ENCODE measurements at places on chromosomes 6 and 20.

- peak; percentile 81 for DNase-seq
These were observed 163.9 kb upstream of the ZNF217 start for GRCh38 chr20:53757472-53757913.

- DNase-seq, result peak; percentile 54
These were observed 247.0 kb downstream of the ESR1 start for GRCh38 chr6:152054441-152054840.

DNA sequence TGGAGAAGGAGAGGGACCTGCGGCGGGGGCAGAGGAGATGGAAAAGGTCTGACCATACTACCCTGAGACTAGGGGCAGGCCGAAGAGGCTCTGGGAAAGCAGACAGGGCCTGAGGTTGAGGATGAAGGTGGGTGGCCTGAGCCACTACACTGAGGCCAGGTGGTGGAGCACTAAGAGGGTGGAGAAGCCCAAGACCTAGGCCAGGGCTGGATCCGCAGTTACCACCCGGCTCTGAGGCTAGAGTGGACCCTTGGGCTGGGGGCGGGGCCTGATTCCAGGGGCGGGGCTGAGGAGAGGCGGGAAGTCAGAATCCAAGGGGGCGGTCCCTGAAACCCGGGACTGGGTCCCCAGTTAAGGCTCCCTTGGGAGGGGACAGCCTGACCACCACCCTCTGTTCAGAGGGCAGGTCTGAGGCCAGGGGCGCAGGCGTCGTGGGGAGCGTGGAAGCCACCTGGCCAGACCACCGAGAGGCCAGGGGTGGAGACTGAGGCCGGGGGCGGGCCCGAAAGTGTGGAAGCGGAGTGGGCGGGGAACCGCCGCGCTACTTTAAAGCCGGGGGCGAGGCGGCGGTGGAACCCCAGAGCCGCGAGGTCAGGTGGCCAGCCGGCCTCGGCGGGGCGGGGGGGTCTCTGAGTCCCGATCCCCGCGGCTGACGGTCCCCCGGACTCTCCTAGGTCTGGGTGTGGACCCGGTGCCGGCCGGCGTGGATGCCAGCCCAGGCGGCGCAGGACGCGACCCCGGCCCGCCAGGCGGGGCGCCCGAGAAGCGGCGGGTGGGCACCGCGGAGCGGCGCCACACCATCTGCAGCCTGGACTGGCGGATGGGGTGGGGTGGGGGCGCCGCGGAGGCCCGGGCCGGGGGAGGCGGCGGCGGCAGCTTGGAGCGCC, 8.3 kb downstream of the CCM2L start:
- peak; percentile 26 for DNase-seq

DNA sequence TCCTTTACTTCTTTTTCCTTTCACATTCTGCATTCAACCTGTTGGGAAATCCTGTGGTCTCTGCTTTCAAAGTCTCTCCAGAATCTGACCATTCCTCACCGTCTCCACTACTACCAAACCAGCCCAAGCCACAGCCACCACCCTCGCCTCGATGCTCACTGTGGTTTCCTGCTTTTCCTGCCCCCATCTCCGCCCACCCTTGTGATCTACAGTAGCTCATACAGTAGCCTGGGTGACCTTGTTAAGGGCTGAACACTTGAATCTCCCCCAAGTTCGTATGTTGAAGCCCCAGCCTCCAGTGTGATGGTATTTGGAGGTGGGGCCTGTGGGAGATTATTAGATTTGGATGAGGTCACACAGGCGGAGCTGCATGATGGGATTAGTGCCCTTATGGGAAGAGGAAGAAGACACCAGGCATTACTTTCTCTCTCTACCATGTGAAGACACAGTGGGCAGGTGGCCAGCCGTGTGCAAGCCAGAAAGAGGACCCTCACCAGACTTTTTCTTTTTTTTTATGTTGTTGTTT, 189.0 kb upstream of the UST start:
- DNase-seq, result no peak

DNA sequence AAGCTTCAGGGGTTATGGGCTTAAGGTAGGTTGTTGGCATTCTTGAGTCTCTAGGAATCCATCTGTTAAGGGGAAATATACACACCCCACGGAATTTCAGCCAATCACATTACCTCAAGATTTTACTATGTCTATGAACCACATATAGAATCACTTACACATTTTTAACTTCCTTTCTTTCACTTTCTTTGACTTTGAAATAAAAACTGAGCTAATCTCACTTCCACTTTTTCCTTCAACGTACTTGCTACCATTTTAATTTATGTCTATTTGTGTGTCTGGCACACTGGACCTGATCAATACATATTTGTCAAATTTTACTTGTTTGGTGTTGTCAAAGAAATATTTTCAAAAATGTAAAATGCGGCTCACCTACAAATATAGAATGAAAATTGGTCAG, 545.4 kb upstream of the JAG1 start:
- DNase-seq, result no peak

GRCh38 chr6:92682516-92683398, 736.6 kb downstream of the EPHA7 start:
- DNase-seq, result no peak

GRCh38 chr6:81480139-81480538, 272.3 kb downstream of the TENT5A start:
- peak; percentile 75 for DNase-seq

DNA sequence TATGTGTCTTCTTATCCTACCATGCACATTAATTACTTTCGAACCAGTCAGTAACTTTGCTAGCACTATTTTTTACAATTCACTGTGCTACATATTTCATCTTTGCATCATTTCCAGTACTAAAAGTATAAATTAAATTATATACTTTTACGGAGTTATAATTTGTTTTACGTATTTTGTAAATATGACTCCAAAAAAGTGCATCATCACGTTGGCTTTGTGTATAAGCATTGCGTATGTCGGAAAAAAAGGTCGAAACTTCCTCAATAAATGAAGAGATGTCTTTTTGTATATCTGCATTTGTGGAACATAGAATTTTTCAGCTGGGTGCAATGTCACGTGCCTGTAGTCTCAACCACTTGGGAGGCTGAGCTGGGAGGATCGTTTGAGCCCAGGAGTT, 52.0 kb downstream of the USP49 start:
- DNase-seq, result no peak

DNA sequence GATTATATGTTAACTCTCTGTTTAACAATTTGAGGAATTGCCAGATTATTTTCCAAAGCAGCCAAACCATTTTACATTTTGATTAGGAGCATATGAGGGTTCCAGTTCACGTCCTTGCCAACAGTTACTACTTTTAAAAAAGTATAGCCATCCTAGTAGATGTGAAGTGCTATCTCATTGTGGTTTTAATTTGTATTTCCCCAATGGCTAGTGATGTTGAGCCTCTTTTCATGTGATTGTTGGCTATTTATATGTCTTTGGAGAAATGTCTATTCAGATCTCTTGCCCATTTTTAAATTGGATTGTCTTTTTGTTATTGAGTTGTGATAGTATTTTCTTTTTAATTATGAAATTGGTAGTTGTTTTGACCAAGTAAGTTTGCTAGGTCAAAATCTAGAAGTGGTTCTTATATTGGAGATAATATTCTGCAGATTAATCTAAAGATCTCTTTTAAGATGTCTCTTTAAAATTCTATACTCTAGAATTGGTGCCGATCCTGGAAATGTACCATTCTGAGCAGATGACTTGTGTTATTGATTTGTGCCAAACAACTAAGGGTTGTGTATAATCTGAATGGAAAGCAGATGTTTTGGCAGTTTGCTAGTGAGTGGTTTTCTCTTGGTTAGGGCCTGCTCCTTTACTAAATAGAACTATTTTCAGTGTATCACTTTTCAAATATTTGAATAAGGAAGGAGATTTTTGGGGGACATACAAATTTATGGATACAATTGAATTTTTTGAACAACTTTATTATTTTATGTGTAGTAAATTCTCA, 99.5 kb downstream of the CDKAL1 start:
- DNase-seq, result no peak

DNA sequence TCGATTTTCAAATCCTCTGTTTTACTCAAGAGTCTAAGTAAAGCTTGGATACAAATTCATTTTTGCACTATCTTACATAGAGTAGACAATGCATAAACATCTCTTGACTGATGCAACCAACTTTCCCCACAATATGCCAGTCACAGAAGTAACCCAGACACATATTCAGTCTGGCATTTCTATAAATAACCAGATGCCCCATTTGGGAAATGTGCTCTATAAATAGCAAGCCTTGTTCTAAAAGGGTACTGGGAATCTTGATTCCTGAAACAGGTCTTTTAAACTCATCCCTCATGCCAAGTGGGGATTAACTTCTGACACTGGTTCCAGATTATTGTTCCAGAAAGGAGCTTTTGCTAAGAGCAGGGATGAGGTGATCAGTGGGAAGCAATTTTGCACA, 411.7 kb downstream of the EPM2A start:
- no peak for DNase-seq

GRCh38 chr20:59211208-59211765, 47.7 kb downstream of the ZNF831 start:
- DNase-seq, result no peak

GRCh38 chr20:49479785-49480184, 2.7 kb downstream of the KCNB1 start:
- DNase-seq, result no peak

GRCh38 chr6:22253955-22254655, 42.7 kb downstream of the PRL start:
- DNase-seq, result no peak

GRCh38 chr20:11195169-11195568, 521.4 kb upstream of the JAG1 start:
- no peak for DNase-seq

- DNase-seq, result no peak
These were observed 51.7 kb downstream of the TTI1 start for GRCh38 chr20:37981568-37981967.

DNA sequence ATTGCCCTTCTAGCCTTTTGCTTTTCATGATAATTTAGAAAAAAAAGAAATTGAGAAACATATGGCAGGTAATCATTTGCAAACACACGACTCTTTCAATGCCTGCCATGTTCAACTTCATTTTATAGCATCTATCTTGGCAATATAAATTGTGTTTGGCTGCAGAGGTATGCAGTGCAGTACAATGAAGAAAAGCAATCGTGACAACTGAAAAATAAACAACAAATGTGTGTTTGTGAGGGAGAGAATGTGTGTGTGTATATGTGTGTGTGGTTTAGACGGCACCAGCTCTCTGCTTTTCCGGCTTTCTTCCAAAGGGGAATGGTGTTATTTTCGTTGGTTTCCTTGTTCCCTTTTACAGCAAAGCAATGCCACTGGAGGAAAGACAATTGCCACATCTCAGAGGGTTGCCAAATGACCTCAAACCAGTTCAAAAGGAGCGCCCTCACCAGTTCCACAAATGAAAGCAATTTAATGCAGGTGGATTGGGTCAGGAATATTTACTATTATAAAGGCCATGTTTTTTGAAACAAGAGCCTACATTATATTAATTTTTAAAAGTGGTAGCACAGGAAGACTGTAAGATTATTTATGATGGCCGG, 587.2 kb downstream of the PRKN start:
- DNase-seq, result no peak

DNA sequence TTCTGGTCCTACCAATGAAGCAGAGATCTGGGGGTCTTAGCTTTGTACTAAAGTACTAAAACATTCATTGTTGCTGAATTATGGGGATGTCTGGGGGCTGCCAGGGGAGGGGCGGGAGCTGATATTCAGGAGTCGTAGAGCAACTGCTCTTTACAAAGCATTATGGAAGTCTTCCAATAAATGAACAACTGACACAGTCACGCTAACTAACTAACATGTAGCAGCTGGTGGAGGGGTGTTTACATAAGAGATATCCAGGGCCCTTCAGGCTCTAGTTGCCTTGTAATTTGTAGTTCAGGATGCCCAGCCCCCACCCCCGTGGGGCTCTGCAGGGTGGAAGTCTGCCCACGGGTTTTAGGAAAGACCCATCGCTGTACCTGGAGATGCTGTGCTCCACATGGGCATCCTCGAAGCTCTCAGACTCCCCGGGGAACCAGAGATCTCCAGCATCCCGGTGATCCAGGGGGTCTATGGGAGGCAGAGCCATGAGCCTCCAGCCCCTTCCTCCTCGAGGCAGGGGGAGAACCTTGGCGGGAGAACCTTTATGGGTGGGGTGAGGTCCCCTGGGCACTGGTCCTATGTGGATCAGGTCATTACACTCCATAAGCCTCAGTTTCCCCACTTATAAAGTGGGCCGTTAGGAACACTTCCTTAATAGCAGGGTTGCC, 3.4 kb downstream of the TREM2 start:
- DNase-seq, result peak; percentile 57

DNA sequence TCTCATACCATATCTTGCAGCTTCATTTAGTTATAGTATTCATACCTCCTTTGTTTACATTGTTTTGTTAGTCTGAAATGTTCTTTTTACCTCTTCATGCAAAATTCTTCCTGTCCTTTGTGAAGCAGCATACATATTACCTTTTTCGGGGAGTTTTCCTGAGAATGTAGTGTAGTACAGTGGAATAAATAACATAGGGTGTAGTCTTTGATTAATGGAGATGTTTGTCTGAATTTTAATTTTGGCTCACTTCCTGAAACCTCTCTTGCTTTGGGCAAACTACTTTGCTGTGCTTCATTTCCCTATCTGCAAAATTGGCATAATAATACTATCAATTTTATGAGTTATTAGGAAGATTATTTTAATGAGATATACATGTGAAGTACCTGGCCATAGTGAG, 5.6 kb downstream of the MACROD2 start:
- DNase-seq, result no peak

DNA sequence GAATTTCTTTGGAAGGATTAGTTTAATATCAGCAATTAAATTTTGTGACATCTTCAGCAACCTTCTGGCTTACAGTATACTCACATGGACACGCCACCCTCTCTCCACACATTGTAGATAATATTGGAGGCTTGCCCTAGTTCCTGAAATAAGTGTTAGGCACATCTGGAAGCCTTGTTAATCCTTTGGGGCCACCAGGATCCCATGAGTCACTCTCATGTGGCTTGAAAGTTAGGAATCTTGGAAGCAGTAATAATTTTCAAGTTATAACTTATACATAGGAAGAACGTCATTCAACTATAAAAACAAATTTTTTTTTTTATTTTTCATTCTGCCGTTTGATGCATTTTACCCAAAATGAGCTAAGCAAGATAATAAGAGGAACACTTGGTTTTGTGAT, 20.5 kb downstream of the LAMA4 start:
- peak; percentile 31 for DNase-seq

GRCh38 chr6:97939440-97940168, 656.6 kb upstream of the MMS22L start:
- DNase-seq, result no peak

- no peak for DNase-seq
These were observed 87.4 kb downstream of the GJA1 start for GRCh38 chr6:121522771-121523386.

GRCh38 chr6:39599973-39600372, 125.2 kb downstream of the KIF6 start:
- no peak for DNase-seq

- DNase-seq, result peak; percentile 43
These were observed 58.9 kb upstream of the OPRM1 start for GRCh38 chr6:153980171-153980570.

- DNase-seq, result no peak
These were observed 141.9 kb upstream of the NEDD9 start for GRCh38 chr6:11374036-11375010.

- DNase-seq, result peak; percentile 87
These were observed 32.3 kb downstream of the ELOVL2 start for GRCh38 chr6:11011787-11012234.

GRCh38 chr20:23326774-23327173, 23.8 kb upstream of the NXT1 start:
- no peak for DNase-seq

- peak; percentile 68 for DNase-seq
These were observed 744 bp downstream of the RAB23 start for GRCh38 chr6:57221191-57221935.

All from epithelial cell of esophagus (primary cell).